Stimulated activated naive CD8-positive, alpha-beta T cell treated with anti-CD3 and anti-CD28 coated beads, Interleukin-15, Interleukin-2, amounts not matched to agents 100 U/mL and 50 U/mL, for 24 hours (primary cell): ENCODE measurements at places on chromosomes 11 and 22.

DNA sequence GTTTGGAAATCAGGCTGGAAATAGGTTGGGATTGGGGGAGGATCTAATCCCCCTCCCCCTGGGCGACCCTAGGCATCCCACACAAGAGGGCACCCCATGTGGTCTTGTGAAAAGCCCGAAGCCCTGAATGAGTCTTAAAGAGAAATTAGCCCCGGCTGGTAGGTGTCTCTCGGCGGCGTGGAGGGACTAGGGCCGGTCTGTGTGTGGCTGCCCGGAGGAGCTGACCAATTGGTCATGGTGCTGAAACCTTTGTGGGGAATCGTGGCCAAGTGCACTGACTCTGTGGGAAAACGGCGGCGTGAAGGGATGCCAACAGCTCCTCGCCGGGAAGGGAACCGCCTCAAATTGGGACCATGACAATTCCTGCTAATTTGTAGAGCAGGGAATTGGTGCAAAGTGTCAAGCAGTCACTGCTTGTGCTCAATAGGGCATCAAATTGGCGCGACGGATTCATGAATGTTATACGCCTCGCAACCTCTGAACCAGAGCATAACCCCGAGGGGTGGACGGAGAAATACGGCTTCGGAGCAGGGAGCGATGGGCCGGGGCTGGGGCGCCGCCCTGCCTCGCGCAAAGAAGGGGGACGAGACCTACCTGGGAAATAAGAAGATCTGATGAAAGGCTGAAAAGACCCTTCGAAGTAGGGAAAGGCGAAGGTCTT, 1.5 kb downstream of the DBX1 start:
- DNase-seq = peak; percentile 22

- no peak for DNase-seq
These were observed 18.8 kb upstream of the CLNS1A start for GRCh38 chr11:77656362-77656761.

GRCh38 chr11:83132191-83132590, 24.7 kb upstream of the PCF11 start:
- no peak for DNase-seq

- DNase-seq = no peak
These were observed 10.6 kb upstream of the CARD10 start for GRCh38 chr22:37529652-37530345.

DNA sequence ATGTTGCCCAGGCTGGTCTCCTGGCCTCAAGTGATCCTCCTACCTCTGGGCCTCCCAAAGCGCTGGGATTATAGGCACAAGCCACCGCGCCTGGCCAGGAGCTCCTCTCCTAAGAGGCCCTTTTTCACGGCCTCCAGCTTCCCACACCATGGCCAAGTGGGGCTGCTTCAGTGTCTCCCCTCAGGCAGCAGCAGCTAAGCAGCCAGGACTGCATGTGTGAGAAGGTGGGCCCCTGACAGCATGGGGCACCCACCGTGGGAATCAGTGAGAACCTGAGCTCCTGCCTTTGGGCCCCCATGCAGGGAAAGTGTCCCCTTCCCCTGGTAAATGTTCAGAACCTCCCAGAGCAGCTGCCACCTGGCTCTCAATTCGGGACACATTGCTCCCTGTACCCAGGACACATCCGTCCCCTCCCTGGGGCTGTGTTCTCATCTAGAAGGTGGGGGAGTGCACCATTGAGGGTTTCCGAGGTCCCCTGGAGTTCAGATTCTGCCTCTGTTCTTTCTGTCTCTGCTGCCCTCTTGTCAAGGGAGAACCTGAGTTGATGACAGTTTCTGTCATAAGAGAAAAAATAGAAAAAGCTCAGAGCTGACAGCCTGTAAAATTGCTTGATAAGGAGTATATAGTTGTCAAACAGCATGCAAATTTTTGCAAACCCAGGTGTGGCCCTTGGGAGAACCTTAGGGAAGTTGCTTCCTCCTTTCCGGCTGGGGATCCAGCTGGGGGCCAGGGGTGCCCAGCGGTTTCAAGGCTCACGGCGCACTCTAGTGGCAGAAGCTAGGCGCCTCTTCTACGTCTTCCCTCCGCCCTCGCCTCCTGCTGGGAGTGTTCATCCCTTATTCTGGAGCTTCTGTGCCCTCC, 29.7 kb downstream of the FAM83F start:
- peak; percentile 75 for DNase-seq

DNA sequence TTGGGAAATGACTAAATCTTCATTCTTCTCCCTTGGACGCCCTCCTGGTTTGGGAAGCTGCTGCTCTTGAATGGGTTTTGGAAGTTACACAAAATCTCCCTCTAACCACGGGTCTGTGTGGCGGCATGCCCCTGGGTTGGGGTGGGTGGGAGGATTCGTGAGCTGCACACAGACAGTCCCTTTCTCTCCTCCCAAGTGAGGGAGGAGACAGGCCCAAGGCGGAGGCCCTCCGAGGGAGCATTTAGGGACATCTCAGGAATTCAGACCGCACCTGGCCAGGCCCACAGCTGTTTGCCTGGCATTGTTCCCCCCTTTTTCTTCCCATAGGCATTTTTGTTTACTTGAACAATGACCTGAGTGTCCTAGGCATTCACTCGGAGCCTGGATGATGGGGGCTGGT, 94.1 kb downstream of the MPPED1 start:
- no peak for DNase-seq

DNA sequence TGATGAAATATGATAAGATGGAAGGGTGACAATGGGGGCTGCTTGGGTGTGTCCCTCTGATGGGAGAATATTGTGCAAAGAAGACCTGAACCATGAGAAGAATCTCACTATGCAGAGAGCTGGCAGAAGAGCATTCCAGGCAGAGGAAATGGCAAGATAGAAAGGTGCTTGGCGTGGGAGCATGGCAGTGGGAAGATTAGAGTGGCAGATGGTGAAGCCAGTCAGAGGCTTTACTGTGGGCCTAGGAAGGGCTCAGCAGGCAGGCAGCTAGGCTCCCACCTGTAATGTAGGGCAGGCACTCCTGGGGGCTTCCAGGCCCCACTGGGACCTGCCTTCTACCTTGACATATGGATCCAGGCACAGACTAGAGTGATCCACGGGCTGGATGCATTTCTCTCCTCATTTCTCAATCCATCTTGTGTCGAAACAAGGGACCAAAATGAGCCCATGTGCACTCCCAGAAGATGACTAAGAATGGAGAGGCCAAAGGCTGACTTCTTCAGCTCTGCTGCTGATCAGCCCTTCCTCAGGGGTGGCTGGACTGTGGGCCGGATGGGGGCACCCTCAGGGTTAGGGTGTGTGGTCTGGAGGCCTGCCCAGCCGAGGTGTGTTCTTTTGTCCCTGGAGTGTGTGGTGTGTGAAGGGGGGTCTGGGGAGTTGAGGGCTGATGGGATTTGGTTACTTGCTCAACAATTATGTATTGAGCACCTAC, 88.3 kb downstream of the TSPAN18 start:
- no peak for DNase-seq

DNA sequence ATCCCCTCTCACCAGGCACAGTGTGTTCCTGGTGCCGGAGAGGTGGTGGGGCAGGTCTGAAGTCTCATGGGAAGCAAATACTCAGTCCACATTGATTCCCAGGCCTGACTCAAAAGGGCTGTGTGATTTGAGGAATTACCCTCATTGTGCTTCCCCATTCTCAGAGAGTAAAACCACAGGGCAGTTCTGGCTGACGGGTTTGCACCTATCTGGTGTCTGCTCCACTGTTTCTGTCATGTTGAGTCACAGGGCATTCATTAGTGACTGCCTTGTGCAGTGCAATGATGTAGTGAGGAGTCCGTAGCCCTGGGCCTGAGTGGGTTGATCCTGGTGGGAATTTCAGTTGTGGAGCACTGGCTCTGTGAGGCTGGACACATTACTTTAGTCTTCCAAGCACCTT, 85.2 kb upstream of the ARHGAP20 start:
- peak; percentile 7 for DNase-seq

DNA sequence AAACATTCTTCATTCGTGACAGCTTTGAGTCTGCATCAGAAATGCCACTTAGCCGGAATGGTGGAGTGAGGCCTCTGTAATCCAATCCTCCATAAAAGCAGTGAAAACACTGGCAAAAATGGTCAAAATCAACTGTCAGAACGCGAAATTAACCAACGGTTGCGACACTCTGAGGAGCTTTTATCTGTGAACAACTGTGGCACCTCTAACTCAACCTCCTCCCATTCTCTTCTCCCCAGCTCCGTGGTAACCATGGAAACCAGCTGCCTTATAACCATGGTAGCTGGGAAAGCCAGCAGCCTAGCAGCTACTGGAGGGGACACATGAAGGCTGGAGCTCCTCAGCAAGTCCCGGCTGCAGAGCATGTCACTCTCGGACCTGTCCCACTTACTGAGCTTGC, 20.3 kb downstream of the AP2A2 start:
- no peak for DNase-seq

- no peak for DNase-seq
These were observed 36.0 kb upstream of the PICK1 start for GRCh38 chr22:38021206-38021605.

- no peak for DNase-seq
These were observed 7.4 kb downstream of the ATL3 start for GRCh38 chr11:63663809-63664208.

DNA sequence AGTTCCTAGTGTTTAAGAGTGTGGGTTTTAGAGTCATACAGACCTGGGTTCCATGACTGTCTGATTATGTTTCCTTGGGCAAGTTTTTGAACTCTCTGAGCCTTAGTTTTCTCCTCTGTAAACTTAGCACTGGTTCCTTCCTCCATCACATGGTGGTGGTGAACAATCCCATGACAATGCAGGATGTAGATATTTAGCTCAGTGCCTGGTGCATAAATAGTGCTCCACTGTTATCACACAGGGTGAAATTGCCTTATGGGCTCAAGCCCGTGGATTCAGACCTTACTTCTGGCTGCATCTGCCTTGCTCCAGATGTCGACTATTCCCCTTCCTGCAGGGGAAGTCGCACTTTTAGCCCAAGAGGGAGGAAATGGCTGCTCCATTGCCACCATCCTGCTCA, 62.7 kb downstream of the LDLRAD3 start:
- DNase-seq = no peak

- DNase-seq = no peak
These were observed 35.0 kb downstream of the KCNJ1 start for GRCh38 chr11:128832121-128832497.

DNA sequence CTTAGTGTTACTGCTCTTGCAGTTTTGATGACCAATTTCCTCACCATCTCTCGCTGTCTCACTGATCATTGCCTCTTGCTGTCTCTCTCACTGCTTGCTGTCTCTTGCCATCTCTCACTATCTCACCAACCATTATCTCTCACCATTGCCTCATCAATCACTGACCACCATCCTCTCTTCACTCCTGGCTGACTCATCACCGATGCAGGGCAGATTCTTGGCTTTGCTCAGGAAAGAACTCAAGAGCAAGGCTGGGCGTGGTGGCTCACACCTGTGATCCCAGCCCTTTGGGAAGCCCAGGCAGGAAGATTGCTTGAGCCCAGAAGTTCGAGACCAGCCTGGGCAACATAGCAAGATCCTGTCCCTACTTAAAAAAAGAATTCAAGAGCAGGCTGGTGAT, 66.3 kb upstream of the SYN3 start:
- DNase-seq = no peak

DNA sequence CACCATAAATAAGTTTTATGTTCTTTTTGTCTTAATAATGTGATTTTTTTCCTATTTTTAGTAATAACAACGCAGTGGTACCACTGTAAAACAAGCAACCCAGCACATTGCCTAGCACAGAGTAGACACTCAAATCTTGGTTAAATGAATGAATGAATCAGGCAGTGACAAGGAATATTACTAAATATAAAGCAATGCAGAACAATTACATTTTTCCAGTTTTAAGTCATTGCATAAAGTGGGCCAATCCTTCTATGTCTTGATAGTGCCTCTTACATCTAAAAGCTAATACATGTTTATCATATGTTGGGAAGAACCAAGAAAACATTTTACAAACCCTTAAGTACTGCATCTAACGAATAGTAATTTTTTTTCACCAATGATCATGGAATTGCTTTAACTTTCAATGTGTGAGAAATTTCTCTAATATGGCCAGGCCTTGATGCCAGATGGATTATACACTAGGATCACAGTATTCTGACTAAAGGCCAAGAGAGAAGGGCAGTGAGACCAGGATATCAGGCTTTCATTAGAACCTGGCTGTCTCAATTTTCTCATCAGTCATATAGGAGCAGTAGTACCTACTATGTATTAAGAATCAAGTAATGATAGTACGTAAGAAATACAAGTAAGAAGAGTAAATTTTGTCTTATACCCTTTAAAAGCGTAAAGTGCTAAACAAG, 88.5 kb downstream of the TRIM44 start:
- no peak for DNase-seq

DNA sequence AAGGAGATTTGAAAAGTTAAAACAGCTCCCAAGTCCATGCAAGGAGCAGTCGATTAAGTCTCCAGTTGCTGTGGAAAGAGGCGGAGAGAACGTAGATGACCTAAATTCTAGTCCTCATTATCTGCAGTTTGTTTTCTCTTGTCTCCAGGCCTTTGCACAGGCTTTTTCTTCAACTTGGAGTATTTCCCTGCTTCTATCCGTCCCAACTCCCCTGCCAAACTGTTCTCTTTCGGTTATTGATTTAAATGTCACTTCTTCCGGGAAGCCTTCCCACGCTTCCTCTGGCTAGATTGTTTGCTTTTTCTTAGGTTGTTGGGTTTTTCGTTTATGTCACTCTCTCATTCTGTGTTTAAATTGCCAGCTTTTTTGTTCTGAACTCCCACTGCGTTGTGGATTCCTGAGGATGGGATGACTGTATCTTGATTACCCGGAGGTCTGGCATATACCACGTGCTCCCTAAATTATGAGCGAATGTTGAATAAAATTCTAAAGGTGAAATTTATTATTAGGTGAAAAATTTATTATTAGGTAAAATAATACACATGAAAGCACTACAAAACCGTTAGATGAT, 463 bp downstream of the TMEM126B start:
- DNase-seq = peak; percentile 21

DNA sequence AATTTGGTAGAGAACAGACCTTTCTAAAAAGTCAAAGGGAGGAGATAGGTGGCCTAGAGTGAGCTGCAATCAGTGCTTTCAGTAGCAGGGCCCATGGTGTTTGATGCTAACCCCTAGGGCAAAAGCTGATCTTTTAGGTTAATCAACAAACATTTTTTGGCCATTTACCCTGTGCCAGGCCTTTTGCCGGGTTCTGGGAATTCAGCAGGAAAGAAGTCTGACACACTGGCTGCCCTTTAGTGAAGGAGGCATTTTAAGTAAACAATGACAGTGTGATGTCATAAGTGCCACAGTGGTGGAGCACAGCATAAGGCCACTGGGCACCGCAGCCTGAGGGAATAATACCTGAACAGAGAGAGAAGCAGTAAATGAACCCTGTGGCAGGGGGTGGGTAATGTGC, 29.0 kb downstream of the C22orf31 start:
- no peak for DNase-seq
